ENCODE measurements at places on chromosomes 6 and 20. TPM values are rescaled to one million over a fixed set of nuclear protein-coding genes. Genes with fewer than 3 reads are reported as not detected.

DNA sequence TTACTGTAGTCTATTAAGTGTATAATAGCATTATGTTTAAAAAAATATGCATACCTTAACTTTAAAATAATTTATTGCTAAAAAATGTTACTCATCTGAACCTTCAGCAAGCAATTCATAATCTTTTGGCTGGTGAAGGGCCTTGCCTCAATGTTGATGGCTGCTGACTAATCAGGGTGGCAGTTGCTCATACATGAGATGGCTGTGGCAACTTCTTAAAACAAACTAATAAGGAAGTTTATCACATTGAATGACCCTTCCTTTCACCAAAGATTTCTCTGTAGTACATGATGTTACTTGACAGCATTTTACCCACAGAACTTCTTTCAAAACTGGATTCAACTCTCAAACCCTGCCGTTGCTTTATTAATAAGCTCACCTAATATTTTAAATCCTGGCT, 84.0 kb downstream of the TASP1 start:
- H3K27ac ChIP-seq = no peak overlapping the region
- H3K4me3 ChIP-seq = no peak overlapping the region

DNA sequence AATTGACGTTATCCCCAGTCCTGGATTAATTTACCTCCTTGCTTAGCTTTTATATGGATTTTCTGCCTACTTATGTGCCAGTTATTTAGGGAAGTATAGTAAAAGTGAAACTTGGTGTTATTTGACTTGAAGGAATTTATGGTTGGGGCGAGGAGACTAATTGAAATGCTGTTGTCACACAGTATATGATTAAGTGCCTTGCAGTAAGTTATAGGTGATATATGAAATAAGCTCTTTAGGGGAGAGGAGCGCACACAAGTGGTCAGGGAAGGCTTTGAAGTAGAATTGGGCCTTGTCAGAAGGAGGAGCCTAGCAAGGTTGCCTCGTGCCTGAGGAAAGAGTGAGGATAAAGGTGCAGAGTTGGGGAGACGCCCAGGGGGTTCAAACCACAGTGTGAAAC, 20.5 kb downstream of the NCOA7 start:
- no peak for DNase-seq
- H3K4me3 ChIP-seq = no peak overlapping the region
- no peaks in the 10 kb centered on the region for H3K27me3 ChIP-seq
- no peak overlapping the region for H3K27ac ChIP-seq
- H3K4me1 ChIP-seq = no peaks in the 10 kb centered on the region

Gene RCAN2
- total RNA-seq = 325 TPM

DNA sequence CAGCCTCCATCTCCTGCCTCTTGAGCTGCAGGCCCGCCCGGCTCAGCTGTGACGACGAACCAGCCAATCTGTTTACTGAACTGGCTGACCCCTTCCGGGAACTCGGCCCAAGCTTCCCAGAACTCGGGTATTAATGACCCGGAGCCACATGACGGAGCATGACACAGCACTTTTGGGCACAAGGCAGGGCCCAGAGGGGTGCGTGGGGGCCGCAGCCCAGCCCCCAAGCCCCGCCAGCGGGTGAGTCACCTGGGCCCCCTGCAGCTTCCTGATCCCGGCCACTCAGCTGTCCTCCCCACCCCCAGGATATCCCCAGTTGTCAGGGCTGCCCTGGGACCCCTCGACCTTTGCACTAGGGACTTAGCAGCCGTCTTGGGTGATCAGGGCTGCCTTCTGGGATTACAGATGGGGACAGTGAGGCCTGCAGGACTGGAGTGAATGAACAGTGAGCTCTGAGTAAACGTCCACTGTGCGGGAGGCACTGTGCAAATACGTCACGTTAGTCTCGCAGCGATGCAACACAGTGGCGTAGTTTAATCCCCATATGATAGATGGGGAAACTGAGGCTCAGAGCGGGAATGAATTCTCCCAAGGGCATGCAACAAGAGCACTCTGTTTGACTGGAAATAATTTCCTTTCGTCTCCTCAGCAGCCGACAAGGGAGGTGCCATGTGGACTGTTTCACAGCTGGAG, 102.1 kb downstream of the CEBPB start:
- no peak overlapping the region for H3K4me3 ChIP-seq
- H3K27ac ChIP-seq = peak overlapping the region; percentile 65
- no peaks in the 10 kb centered on the region for H3K36me3 ChIP-seq
- H3K27me3 ChIP-seq = no peaks in the 10 kb centered on the region
- DNase-seq = peak; percentile 94

Gene CCN6
- total RNA-seq = not detected

DNA sequence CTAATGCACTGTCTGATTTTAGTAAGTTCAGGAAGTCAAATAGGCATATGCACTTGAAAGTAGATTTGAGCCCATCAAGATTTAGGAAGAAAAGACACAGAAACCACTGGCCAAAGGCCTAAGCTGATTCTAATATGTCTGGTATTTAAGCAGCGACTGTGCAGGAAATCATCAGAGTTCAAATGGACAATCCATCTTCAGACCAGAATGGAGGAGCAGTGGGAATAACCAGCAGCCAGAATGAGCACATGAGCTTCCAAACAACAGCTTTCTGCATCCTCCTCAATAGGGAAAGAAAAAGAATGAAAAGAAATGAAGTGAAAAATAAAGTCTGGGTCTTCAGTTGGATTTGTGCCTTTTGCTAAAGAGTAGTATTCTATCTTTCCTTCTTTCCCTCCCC, 50.6 kb downstream of the SOD2 start:
- no peaks in the 10 kb centered on the region for H3K27me3 ChIP-seq
- no peak overlapping the region for H3K4me3 ChIP-seq
- no peak for DNase-seq
- no peak overlapping the region for H3K27ac ChIP-seq

Gene SGK1
- total RNA-seq = 94.7 TPM
